ENCODE measurements at places on chromosomes 7 and 10. TPM values are rescaled to one million over a fixed set of nuclear protein-coding genes. Genes with fewer than 3 reads are reported as not detected.

DNA sequence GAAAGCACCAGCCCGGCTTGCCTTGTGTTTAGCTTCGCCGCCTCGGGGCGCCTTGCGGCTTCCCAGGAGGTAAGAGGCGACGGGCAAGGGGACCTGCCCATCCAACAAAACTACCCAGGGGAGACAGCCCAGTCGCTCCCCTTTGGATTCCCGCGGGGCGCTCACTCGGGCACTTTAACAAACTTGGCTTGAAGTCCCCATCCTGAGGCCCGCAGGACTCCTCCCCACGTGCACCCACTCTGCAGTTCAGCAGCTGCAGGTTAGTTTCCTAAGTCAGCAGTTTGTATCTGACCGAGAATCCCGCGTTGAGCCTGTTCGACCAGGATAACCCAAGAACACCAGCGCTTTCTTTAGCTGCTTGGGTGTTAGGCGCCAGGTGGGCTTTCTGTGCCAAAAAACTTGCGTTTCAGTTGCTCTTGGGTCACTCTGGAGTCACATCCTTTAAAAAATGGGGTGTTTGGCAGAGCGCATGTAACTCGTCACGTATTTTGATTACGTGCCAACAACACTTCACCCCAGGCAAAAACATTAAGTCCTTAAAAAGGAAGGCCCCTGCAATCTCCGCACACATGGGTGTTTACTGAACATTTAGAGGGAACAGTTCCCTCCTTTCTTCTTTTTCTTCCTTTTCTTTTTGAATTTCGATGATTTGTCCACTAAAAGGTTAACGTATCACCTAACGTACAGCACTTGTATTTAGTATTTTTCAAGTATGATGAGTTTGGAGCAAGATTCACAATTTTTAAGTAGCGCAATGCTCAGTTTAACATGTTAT, 876 bp downstream of the DNAH11 start:
- DNase-seq: no peak
- peak overlapping the region; percentile 67 for H3K4me3 ChIP-seq
- no peaks in the 10 kb centered on the region for H3K36me3 ChIP-seq
- H3K27me3 ChIP-seq: peaks cover 51% of the 10 kb centered on the region

- no peak overlapping the region for H3K4me3 ChIP-seq
- H3K27me3 ChIP-seq: no peaks in the 10 kb centered on the region
- peaks cover 11% of the 10 kb centered on the region for H3K4me1 ChIP-seq
- no peak overlapping the region for H3K27ac ChIP-seq
- H3K36me3 ChIP-seq: peaks cover 7% of the 10 kb centered on the region
Measured at GRCh38 chr7:155756322-155756721, 55.9 kb downstream of the SHH start.

GRCh38 chr10:118002581-118002980, 44.2 kb downstream of the RAB11FIP2 start:
- peaks cover 15% of the 10 kb centered on the region for H3K36me3 ChIP-seq
- H3K27me3 ChIP-seq: no peaks in the 10 kb centered on the region
- no peak for DNase-seq
- no peaks in the 10 kb centered on the region for H3K4me1 ChIP-seq
- H3K27ac ChIP-seq: no peak overlapping the region
- no peak overlapping the region for H3K4me3 ChIP-seq

Gene ZNF503
- total RNA-seq: 26.0 TPM

Gene BRI3
- 264 TPM for total RNA-seq

Gene HOXA10
- total RNA-seq: 0.12 TPM
